A549 (cell line): ENCODE measurements at places on chromosomes 1 and 21.
A peak's percentile ranks its signal among the peaks of the same experiment; 100 is the strongest.

DNA sequence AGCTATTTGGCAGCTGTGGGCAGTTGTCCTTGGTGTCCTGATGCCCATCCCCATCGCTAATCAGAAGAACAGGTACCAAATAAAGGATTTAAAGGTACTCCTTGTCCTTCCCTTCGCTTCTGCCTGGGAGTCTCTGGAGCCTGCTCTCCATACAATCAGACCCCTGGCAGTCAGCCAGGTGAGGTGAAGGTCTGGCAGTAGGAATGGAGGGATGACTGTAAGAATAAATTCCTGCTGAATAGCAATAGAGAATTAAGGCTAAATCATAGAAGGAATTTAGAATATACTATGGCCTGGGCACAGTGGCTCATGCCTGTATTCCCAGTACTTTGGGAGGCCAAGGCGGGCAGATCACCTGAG is 9.2 kb downstream of the THBS3 start:
- DNase-seq: no peak

DNA sequence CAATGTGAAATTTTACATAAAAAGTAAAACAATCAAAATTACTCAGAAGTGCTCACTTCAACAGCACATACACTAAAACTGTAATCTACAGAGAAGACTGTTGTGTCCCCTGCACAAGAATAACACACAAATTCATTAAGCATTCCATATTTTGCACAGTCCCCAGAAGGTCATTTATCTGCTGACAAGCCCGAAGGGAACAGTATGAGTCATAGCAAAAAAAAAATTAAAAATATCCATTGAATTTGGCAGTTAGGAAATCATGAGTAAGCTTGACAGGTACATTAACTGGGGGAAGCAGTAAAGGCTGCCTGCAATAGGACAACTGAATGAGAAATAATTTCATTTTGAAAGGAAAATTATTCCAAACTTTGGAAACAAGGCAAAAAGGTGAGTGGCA is 3.3 kb upstream of the CACYBP start:
- DNase-seq: no peak

DNA sequence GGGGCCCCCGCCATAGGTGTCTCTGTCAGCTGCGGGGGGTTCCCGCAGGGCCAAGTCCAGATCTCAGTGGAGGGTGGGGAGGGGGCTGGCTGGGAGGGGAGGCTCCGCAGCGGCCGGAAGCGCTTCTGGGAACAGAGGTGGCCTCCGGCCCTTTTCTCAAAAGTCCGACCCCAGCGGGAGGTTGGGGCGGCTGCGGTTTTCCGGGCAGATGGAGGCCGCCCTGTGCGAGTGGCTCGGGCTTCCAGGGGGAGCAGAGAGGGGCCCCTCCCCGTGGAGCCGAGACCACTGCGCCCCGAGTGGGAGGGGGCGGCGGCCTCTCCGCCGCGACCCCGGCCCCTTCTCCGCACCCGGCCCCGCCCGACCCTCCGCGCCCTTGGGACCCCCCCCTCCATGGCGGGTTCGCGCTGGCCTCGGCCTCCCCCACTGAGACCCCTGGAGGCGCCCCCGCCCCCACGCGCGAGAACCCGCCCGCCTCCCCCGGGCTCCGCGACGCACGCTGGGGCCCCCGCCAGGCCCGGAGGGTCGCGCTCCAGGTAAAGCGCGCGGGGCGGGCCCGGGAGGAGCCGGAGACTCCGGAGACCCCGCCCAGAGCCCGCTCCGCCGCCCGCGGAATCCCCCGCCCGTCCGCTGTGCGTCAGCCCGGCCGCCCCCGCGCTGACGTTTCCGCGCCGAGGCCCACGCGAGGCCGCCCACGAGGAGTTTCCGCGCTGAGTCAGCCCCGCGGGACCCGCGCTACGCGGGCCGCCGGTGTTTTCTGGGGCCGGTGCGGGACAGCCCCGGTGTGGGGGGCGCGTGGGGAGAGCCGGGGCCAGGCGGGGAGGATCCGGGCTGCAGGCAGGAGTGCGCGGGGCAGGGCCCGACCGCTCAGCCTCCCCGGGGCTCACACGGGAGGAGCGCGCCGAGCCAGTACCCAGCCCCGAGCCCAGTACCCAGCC is 5.2 kb downstream of the TNFRSF18 start:
- DNase-seq: peak; percentile 35

DNA sequence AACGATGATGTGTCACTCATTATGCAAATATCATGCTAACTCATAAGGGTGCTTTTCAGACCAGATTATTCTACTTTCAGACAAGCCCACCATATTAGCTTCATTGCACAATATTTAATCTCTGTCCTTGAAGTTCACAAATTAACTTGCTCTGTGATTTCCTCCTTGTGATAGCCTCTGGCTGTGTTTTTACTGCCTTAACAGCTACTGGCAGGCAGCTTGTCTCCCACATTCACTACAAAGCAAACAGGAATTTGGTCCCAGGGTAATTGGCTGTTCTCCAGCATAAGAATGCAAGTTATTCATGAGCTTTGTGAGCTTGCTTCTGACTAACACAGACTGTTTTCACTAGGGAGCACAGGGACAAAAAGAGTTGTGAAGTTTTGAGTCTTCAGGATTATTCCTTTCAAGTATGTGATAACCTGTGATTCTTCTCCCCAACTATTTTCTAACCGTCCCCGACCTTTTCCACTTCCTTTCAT is 87.9 kb upstream of the HMCN1 start:
- peak; percentile 68 for DNase-seq

DNA sequence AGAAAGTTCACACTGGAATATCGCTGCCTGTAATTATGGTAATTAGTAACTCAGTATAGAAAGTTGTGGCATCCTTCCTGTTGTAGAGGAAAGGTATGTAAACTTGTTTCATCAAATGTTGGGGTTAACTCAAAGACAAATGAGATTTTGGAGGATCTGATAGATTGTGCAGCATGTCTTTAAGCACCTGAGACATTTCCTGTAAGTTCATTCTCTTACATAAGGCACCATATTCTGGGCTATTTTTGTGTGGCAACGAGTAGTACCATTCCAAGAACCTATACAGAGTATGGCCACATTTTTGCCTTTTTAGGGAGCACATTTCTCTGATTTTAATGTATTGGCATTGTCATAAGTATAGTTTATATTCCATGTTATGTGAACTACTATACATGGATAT is 88.8 kb downstream of the CDC14A start:
- no peak for DNase-seq

- DNase-seq: no peak
Observed at GRCh38 chr1:146020058-146021049, 1.2 kb downstream of the HJV start.
